Head of caudate nucleus (tissue), 42 donors: ENCODE measurements at places on chromosomes 11 and 22.

DNA sequence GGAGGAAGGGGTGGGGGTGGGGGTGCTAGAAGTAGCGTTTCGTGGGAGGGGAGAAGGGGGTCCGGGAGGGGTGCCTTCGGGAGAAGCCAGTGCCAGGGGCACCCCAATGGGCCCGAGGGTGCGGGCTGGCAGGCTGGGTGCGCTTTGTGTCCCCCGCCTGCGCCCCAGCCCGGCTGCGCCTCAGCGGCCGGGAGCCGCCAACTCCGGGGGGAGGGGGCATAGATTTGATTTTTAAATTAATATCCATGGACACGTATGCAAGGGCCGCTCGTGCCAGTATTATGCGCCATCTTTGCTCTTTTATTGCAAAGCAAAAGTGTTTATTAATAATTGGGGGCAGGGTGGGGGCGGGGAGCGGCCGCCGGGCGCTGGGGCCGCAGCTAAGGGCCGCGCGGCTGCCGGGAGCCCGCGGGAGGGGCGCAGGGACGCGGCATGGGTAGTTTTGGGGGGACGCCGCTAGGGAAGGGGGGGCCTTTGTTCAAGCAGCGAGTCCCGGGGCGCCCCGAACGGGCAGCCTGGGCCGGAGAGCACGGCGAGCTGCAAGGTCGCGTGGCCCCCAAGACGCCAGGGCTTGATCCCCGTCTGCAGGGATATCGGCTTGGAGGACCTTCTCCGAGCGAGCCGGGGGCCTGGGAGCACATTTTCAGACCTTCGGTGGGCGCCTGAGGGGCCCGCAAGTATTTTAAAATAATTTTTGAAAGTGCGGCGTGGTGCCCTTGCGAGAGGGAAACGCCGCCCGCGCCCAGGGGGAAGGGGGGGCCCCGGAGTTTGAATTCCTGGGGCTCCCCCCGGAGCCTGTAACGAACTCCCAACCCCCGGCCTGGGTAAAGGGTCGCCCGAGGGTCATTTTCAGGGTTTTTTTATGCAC is 959 bp downstream of the CCND1 start:
- no peak for DNase-seq

GRCh38 chr22:40128989-40129388 is 48.7 kb upstream of the TNRC6B start:
- no peak for DNase-seq

GRCh38 chr11:36313750-36314433 is 17.8 kb downstream of the PRR5L start:
- DNase-seq = no peak

DNA sequence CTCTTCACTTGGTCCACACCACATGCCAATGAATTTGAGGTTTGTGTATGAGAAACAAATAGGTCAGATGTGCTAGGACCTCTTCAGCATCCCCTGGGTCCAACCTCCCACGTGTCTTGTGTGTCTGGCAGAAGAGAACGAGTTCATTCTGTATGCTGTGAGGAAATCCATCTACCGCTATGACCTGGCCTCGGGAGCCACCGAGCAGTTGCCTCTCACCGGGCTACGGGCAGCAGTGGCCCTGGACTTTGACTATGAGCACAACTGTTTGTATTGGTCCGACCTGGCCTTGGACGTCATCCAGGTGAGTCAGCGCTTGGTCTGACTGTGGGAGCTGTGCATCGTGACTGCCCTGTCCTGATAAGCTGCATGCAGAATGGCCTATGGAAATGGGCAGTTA is 101.0 kb upstream of the SORL1-AS1 start:
- DNase-seq = no peak

DNA sequence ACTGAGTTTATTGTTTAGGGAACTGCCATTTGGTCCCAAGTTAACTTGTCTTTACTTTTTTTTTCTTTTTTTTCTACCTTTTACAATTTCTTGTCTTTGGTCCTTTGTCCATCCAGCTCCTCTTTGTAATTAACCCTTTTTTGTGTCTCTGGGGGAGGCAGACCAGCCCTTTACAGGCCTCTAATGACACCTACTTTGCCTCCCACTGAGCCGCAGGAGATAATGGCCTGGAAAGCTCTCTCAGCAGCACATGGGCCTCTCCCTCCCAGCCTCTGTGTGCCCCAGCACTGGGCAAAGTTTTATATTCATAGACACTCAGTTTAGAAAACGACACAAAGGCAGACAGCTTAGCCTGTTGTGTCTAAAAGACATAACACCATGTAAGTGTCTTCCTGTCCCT is 480.4 kb downstream of the SOX6 start:
- DNase-seq = no peak

GRCh38 chr11:32602657-32603415 is 19.2 kb downstream of the EIF3M start:
- DNase-seq = no peak

DNA sequence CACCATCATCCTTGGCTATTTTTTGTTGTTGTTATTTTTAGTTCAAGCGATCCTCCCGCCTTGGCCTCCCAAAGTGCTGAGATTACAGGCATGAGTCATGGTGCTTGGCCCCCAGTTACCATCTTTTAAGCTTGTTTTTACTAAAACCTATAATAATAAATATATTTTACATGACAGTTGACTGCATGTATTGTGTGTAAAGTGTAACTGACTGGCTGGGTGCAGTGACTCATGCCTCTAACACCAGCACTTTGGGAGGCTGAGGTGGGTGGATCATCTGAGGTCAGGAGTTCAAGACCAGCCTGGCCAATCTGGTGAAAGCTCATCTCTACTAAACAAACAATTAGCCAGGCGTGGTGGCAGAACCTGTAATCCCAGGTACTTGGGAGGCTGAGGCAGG is 386.2 kb downstream of the TENM4 start:
- no peak for DNase-seq

DNA sequence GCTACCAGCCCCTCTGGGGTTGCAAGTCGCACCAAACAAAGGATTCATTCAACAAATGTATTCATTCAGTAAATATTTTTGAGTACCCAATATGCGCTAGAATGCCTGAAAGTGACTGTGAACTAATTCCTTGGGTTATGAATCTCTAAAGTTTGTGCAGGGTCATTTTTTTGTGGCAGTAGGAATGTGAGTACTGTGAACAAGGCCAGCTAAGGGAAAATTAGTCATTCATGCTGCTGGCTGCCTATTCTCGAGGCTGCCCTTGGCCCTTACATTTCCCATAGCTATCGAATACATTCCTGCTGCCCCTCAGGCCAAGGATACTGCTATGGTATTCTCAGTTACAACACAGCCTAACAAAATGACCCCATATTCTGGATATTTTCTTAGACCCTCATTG is 141.6 kb downstream of the TRPC6 start:
- DNase-seq = no peak

DNA sequence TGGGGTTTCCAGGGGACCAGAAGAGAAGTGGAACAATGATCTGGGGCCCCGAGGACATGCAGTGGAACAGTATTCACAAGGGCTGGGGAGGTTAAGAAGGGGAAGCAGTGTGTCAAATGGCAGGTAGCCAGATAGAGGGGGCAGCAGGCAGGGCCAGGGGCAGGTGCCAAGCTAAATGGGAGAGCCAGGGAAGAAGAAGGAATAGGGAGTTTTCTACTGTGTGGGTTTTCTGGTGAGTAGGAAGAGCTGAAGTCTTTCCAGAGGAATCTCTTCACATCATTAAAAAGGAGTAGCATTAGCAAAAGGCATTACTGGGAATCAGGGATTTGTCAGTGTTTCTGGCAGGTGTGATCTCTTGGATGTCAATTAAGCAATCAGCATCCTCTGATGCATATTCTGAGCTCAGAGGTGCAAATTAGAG is 55.8 kb downstream of the IRAG1 start:
- no peak for DNase-seq

- peak; percentile 26 for DNase-seq
Observed at GRCh38 chr11:13278609-13279486, 1.3 kb downstream of the BMAL1 start.

GRCh38 chr11:23497040-23497439 is 636.8 kb upstream of the CCDC179 start:
- no peak for DNase-seq

DNA sequence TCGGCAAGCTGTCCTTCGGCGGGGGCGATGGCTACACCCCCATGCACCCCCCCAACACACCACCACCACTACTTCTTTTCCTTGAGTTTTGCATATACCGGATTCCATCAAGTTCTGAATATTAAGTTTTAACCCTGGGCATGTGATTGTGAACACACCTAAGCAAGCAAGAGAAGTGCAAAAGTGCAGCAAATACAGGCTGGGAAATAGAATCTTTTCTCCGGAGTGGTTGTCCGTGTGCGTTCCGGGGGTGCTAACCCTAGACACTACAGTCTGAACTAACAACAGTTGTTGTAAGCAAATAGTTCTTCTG is 574 bp downstream of the PRSS23 start:
- no peak for DNase-seq

DNA sequence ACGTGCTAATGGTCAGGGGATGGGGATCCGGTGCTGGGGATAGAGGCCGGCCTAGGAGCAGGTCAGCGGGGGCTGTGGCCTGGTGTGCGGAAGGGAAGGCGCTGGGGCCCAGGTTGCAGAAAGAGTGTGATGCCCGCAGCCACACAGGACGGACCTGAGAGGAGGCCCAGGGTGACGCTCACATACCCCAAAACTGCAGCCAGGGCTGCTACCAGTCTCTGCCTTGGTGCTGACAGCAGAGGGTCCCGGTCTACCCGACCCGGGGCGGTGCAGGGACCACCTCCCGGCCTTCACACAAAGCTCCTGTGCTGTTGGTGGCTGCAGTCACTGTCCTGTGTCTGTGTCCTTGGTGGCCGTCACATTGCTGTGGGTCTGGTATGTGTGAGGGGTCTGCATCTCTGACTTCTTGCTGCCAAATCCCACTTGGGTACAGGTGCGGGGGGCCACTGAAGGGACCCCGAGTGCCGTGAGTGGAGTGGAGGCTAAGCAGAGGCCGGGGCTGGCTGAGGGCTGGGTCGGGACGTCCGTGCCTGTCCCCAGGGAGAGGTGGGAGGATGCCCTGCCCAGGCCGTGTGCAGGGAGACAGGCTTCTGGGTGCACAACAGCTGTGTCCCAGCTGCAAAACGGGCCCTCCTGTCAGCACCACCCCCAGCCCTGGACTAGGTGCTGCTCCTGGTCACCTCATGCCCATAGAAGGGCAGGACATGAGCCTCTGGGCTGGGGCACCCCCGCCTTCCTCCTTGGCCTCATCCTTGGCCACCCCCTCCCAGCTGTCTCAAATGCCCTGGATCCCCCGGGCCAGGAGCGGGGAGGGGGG is 1.5 kb downstream of the LSP1 start:
- no peak for DNase-seq

- DNase-seq = no peak
Observed at GRCh38 chr11:91239359-91239758, 985.3 kb upstream of the FAT3 start.

- peak; percentile 56 for DNase-seq
Observed at GRCh38 chr22:30694640-30695350, at the start of gene OSBP2. OSBP2 (plus strand) TSS chr22:30694874; CDS start chr22:30694910, 36 bp downstream.
